Tibial artery (tissue), 4 donors: ENCODE measurements at places on chromosomes 11 and 22.

DNA sequence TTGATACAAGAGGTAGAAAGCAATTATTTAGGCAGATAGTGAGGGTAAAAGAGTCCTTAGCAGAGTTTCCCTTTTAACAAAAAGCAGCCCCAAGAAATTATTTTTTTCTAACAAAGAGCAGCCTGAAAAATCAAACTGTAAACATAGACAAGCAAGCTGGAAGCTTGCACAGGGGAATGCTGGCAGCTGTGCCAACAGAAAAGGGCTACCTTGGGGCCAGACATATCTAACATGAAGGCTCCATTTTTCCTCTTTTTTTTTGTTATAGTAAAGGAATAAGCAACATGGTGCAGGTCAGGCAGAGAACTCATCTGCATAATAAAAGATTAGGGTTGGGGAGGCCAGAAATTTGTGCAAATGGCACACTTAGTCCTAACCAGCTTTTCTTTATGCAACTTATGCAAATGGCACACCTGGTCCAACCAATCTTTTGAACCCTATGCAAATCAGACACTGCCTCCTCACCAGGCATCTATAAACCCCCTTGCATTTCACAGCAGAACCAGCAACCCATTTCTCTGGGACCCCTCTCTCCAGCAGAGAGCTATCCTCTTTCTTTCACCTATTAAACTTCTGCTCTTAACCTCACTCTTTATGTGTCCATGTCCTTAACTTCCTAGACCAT is 41.8 kb downstream of the PDGFD start:
- no peak overlapping the region for H3K4me3 ChIP-seq
- no peaks in the 10 kb centered on the region for H3K4me1 ChIP-seq
- H3K27me3 ChIP-seq, result no peaks in the 10 kb centered on the region
- no peak for DNase-seq

- DNase-seq, result no peak
- H3K27ac ChIP-seq, result no peak overlapping the region
- no peaks in the 10 kb centered on the region for H3K36me3 ChIP-seq
- no peak overlapping the region for H3K4me3 ChIP-seq
- H3K4me1 ChIP-seq, result no peaks in the 10 kb centered on the region
- no peaks in the 10 kb centered on the region for H3K27me3 ChIP-seq
These were observed 84.8 kb downstream of the SLC1A2 start for GRCh38 chr11:35334385-35335090.

DNA sequence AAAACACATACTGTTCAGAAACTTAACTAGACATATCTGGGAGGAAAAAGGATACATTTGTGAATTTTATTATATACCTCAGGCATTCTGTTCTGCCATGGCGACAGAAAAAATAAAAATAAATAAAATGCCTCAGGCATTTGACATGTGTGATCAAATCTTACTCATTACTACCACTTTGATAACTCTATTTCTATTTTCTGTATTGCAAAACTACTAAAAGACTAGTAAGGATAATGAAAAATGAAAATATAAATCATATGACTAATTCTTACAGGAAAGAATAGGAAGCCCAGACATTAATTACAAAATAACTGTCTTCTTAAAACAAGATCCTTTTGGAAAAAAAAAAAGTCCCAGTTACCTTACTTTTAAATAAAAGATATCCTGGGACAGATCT is 5.3 kb downstream of the PICALM start:
- H3K27ac ChIP-seq, result peak overlapping the region; percentile 60
- DNase-seq, result no peak
- H3K4me1 ChIP-seq, result no peaks in the 10 kb centered on the region

GRCh38 chr22:19708321-19709011 is 5.8 kb upstream of the SEPTIN5 start:
- no peaks in the 10 kb centered on the region for H3K36me3 ChIP-seq
- H3K27ac ChIP-seq, result no peak overlapping the region
- DNase-seq, result no peak

DNA sequence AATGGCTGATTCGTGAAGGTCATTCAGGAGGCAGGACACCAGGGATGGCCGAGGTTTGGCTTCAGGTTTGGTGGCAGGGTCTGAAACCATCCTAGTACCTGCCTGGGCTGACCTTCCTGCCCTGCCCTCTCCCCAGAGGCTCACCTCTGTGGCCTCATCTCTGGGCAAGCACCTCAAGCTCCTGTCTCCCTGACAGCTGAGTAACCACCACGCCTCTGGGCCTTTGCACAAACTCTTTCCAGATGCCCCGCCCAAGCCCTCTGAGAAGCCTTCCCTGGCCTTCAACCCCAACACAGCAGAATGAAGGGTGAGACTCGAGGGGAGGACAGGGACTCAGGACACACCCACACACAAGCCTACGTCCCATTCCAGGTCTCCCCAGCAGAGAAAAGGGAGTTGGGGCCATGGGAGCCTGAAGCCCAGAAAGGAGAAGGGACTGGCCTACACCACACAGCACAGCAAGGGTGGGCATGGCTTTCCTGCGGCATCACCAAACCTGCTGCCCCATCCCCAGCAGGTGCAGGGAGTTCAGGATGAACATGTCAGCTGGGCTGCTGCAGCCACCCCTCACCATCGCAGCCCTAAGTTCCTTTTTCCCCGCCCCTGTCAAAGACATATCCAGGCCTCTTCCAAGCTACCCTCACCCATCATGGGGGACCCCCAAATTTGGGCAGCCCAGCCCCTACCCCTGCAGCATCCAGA is 2.4 kb downstream of the SHISA8 start:
- H3K27ac ChIP-seq, result no peak overlapping the region
- no peak for DNase-seq
- peaks cover 29% of the 10 kb centered on the region for H3K4me1 ChIP-seq
- H3K27me3 ChIP-seq, result peaks cover 86% of the 10 kb centered on the region
